SK-MEL-5 (cell line): ENCODE measurements at places on chromosomes 11 and 22. TPM values are rescaled to one million over a fixed set of nuclear protein-coding genes. Genes with fewer than 3 reads are reported as not detected.

The OR51E2 gene
- not detected in 2 replicates for total RNA-seq

The GSTT2B gene
- 1.2 TPM in 2 replicates for total RNA-seq

The TRIM77 gene
- total RNA-seq = not detected in 2 replicates

The EHF gene
- total RNA-seq = 0.13 and 0.16 TPM in 2 replicates

- DNase-seq = no peak
These were observed 5.8 kb downstream of the TCN2 start for GRCh38 chr22:30612789-30613188.

DNA sequence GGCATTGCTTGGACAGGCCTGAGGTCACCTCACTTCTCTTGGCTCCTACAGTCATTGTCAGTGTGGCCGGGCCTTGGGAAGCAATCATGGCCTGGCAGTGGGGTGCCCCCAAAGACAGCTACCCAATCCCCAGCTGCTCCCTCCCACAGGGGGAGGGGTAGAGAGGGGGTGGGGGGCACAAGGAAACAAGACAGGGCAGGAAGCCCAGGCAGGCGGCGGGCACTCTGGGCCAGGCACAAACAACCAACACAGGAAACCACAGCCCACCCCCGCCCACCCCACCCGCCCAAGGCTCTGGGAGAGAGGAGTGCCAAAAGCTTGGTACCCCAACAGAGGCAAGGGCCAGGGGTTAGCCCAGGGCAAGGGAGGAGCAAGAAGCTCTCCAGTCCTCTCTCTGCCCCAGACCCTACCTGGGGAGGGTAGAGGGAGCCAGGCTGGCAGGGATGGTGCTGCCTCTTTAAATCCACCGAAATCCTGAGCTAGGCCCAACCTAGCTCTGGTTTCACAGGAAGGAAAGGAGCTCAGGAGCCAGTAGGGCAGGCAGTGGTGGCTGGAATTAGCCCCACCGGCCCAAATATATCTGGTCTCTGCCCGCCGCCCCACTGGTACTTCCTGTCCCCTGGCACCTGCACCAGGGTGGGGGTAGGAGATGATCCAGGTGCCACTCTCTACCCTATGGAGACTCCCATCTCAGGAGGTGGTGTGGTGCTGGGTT, 12.2 kb downstream of the BCL9L start:
- DNase-seq = no peak

DNA sequence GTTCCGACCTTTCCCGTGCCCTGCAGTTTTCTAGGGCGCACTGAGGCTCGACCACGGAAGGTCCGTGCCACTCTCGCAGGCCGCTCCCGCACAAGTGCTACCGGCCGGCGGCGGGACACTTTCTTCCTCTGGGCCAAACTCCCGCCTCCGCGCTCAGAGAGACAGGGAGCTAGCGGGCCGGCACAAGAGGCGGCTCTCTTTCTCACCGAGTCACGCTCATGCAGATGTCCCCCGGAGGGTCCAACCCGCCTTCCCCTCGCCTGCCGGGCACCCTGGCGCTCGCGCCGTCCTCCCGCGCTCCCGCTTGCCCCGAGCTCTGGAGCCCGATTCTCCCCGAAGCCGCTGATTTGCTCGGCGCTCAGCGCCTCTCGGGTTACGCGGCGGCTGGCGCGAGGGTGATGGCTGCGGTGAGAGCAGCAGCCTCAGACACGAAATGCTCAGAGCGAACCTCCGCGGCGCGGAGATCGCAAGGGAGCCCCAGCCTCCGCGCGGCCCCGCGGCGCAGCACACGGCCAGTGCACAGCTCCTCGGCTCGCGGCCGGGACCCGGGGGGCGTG, 1.0 kb downstream of the LMO1 start:
- DNase-seq = no peak

GRCh38 chr11:134740590-134741261, 328.7 kb upstream of the B3GAT1 start:
- DNase-seq = no peak

DNA sequence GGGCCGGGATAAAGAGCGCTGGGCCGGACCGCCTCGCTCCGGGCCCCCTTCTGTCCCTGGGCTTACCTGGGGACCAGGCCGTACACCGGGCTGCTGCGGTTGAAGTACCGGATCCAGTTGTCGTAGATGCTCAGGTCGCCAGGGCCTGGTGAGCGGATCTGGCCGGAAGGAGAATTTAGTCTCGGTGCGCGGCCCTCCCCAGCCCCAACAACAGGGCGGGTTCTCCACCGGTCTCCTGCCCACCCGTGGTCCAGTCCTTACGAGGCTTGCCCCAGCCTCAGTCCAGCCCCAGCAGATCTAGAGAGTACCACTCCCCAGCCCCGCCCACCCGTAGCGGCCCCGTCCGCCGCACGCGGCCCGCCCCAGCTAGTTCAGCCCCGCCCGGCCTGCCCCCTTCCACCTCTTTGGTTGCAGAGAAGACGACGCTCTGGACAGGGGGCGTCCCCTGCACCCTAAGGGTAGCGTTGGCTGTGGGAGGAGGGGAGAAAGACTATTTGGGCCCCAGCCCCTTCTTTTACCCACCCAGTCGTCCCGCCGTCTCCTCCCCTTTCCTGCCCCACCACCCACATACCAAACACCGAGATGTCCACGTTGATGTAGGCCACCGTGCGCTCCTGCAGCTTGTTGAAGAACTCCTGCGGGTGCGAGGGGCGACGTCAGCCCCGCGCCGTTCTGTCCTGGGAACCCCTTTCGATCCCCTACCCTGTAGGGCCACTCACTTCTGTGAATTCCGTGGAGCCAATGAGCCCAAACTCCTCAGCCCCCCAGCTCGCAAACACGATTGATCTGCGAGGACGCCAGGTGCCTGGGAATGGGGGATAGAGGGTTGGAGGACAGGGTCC, 6.8 kb downstream of the SAC3D1 start:
- no peak for DNase-seq

DNA sequence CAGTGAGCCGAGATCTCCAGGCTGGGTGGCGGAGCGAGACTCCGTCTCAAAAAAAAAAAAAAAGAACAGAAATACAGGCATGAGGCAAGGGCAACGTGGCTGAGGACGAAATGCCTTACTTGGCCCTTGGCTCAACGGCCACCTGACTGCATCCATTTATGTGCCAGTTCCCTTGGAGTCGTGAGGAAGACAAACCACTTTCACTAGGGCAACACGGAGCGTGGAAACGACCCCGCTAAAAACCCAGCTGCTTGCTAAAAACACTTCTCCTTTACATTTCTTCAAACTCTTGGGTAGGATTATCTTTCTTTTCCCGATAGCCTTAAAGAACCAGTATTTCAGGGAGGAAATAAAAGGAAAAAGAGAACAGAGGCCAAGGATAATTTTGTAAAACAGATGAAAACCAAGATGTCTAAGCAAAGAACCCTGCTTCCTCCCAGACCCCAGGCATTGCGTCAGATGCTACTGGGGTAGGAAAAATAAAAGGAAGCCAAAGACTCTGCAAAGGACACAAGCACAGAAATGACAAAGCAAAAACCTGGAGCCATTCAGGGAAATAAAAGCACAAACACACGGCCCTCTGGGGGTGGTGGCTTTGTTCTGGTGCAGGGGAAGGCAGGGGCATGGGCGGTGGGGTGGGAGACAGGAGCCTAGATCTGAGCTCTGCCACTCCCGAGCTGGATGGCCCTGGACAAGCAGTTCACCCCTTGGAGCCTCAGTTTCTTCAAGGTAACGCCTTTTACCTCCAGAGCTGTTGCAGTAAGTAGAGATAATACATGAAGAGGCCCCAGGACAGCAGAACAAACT, 37.0 kb downstream of the PC start:
- no peak for DNase-seq

- DNase-seq = no peak
These were observed 346.6 kb upstream of the CCDC179 start for GRCh38 chr11:23206741-23207336.

DNA sequence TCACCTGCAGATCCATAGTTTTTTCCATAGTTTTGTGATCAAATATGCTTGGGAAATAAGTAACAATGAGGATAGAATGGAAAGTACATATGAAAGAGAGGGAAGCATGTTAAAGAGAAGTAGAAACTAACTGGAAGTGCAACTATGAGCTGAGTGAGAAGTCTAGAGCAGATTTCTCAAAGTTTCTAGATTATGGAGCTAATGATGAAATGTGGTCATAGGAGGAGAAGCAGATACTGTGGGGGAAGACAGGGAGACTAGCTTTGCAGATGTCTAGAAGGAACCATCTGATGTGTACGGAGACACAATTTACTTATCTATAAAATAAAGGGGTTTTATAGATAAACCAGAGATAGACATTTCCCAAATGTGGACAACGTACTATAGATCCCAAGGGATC, 37.1 kb downstream of the RELT start:
- no peak for DNase-seq

GRCh38 chr11:79265756-79266322, 175.0 kb downstream of the TENM4 start:
- no peak for DNase-seq

GRCh38 chr22:49760630-49761571, 66.8 kb downstream of the BRD1 start:
- DNase-seq = no peak

- DNase-seq = no peak
These were observed 149.4 kb downstream of the DBX1 start for GRCh38 chr11:20010851-20011225.

GRCh38 chr11:106047631-106048030, 25.6 kb upstream of the MSANTD4 start:
- DNase-seq = no peak

DNA sequence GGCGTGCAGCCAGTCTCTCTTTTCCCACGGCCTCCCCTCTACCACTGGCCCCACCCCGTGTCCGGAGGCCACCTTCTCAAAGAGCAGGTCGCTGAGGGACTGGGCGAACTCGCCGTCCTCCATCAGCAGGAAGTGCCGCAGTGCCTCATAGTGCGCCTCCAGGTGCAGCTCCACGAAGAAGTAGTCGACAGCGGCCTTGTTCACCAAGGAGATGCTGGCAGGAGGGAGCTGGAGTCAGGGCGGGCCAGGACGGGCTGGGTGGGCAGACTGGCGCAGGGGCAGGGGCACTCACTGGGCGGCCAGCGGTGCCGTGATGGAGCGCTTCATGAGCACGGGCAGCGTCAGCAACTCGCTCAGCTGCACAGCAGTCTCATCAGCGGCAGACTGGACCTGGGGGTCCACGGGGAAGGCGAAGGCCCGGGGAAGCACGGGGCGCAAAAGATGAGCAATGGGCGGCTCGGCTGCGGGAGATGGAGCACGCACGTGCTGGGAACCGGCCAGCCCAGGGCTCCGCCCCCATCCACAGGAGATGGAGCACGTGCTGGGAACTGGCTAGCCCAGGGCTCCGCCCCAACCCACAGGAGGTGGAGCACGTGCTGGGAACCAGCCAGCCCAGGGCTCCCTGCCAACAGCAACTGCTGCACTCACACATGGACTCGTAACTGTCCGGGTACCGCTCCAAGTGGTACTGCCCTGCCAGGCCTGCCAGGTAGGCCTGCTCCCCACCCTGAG, 18.4 kb downstream of the SELENOO start:
- DNase-seq = no peak

DNA sequence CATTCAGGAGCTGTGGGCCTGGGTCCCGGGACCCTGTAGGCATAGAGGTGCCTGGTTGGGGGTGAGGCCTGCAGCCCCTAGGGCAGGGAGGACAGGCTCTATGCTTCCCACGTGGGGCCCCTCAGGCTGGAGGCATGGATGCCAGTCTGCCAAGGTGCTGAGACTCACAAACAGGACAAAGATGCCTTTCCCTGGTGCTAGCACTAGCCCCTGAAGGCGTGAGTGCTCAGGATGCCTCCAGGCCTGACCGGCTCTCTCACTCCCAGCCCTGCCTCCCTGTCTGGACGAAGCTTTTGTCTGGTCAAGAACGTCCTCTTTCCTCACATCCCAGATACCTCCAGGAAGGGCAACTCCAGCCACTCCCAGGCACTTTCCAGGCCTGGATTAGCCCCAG, 2.1 kb downstream of the CDC42BPG start:
- DNase-seq = no peak

DNA sequence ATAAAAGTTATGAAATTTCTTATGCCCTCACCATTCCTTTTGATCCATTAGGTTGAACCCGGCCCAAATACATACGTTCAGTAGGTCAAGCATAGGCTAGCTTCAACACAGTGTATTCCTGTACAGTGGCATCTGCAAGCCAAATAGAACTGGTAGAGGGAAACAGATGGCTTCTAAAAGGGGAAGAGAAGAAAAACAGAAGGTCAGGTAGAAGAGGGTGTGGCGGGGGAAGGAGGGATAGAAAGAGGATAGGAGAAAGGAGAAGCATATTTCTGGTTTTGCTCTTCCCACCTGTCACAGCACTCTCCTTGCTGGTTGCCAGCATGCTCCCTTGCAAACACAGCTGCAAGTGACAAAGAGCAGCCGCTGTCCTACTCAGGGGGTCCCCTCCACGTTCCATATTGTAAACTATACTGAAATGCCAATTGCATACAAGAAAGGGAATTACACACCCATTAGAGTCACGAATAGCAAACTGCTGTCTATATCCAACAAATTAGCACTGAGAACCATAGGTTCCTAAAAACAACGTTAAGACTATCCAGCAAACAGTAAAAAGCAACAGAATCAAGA, 71.8 kb downstream of the PHF21A start:
- no peak for DNase-seq

GRCh38 chr22:36942556-36942955, 29.1 kb downstream of the CSF2RB start:
- no peak for DNase-seq

DNA sequence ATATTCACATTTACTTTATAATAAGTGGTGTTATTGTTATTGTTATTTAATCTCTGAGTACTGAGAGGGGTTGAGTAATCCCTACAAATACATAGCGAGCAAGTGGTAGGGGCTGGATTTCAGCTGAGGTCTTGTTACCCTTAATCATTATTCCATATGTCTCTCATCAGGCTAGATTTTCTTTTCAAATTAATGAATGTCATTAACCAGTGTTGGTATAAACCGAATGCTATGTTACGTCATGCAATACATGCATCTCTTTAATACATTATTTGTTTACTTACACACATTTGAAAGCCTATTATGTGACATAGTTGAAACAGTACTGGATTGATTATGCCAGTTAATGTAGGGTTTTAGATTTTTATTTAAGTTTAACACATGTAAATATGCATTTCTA, 18.9 kb downstream of the PDGFD start:
- no peak for DNase-seq

DNA sequence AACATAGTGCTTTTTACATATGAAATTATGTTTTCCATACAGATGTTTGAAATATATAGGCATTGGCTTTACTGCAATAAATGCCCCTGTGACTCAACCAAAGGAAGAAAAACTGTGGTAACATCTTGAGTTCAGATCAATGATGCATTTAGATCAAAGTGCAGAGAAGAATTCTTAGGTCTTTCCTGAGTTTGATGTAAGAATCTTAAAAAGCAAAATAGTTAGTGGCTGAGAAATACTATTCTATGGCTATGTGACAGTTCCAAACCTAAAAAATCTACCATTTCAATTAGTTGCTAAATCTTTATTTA, 93.7 kb downstream of the SOX6 start:
- no peak for DNase-seq

GRCh38 chr22:17797721-17798559, 23.7 kb upstream of the BID start:
- no peak for DNase-seq

GRCh38 chr11:78350091-78350645, 67.5 kb downstream of the GAB2 start:
- no peak for DNase-seq

DNA sequence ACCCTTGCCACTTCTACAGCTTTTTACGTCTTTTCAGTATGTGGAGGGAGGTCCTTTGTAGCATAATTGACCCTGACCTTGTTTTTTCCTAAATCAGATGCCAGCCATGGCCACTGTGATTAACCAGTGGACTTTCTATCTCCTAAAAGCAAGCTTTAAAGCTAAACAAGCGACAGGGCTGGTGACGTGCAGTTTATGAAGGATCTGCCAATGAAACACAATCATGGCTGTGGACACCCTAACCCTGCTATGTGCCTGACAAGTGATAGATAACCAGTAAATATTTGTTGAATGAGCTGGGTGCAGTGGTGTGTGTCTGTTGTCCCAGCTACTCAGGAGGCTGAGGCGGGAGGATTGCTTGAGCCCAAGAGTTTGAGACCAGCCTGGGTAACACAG, 64.2 kb downstream of the LIF start:
- DNase-seq = no peak
